ENCODE measurements at places on chromosomes 16 and 17.

- no peak for DNase-seq
Observed at GRCh38 chr17:3739422-3740124, 15.9 kb downstream of the HASPIN start.

DNA sequence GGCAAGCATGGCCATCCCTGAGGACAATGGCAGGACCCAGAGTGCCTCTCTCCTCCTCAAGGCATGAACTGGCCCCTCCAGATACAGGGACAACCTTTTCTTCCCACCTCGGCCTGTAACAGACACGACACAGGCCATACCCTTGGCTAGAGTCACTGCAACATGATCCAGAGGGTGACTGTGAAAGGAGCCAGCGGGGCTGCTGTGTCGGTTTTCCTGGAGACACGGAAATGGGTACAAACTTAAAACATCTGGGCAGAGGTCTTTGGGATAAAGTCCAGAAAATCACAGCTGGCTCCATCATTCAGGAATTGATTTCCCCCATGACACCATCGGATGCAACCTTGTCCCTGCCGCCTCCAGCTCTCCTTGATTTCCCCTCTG is 5.3 kb downstream of the CEP295NL start:
- DNase-seq = no peak

GRCh38 chr16:19926449-19927390 is 42.1 kb upstream of the GPRC5B start:
- DNase-seq = no peak

DNA sequence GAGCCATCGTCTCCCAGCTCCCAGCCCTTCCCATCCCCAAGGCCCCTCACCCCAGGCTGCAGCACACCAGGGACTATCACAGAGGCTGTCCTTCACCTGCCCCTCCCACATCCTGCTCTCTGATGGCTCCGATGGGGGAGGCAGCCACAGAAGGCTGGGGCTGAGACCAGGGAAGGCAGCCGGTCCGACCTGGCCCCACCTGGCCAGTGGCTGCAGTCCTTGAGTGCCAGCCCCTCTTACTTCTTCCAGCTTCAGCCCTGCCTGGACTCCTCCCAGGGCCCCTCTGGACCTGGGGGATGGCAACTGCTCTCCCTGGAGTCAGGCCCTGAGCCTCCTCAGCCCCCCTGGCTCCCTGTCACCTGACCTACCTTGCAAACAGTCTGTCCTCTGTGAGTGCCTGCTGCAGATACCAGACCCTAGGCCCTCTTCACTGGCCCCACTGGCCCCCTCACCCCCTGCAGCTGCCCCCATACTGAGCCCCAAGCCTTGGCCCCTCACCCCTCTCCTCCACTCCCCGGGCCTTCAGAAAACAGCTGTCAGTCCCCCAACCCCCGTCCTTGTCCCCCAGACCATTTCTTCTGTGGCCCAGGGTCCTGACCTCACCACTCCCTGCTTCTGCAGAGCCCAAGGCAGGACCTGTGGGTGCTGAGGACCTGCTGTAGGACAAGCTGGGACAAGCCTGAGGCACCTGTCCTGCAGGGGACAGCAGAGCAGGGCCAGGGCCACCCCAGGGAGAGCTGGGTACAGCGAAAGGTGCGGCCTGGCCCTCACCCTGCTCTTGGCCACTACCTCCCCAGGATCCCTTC is 12.6 kb upstream of the SRRM2 start:
- DNase-seq = no peak

- DNase-seq = no peak
Observed at GRCh38 chr17:43056051-43056450, 31.0 kb downstream of the RND2 start.

DNA sequence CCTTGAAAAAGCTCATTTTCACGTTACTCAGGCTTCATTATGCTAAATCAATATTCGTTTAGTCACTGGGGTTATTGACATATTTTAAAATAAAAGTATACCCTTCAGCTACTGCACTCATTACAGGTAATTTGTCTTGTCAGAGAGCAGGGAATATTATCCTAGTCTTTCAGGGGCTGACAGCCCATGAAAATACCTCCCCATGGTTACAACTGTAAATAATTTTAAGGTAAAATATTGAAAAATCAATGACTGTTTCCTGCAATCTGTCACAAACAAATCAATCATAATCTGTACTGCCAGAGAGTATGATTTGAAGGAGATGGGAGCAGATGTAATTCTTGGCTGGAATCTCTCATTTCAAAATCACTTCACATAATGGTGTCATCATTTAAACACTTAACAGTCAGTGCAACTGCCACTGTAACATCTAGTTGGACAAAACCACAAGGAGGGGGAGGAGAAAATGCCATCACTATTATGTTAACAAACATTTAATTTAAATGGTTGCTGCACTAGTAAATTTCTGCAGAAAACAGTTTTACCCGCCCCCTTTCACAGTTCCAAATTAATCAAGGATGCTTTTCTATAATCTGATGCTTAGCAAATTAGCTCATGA is 9.3 kb upstream of the IRX5 start:
- DNase-seq = no peak

DNA sequence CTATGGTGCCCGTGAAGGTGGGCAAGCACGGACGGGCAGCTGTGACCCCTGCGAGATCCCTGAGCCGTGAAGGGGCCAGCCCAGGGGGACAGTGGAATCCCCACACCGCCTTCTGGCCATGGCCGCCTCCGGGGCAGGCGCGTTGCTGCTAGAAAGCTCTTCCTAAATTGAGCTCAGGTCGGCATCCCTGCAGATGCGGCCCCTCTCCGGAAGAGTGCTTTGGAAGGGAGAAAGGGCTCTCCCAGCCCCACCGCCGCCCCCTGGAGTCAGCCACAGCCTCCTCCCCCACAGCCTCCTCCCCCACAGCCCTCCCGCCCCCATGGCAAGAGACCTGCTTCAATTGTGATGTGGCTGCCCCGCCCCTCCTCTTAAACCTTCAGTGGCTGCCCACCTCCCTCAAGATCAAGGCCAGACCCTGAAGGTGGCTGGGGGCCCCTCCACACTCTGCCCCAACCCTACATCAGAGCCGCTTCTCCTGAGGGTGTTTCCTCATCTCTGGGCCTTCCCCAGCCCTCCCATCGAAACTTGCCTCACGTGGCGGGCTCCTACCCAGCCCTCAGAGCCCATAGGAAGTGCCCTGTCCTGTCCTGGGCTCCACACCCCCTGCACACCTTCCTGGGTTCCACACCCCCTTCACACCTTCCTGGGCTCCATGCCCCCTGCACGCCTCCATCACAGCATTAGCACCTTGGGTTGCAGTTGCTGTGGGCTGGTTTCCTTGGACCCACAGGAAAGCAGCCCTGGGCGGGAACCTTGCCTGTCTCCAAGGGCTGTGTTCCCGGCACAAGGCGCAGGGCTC is 5.5 kb upstream of the CBFA2T3 start:
- DNase-seq = no peak

DNA sequence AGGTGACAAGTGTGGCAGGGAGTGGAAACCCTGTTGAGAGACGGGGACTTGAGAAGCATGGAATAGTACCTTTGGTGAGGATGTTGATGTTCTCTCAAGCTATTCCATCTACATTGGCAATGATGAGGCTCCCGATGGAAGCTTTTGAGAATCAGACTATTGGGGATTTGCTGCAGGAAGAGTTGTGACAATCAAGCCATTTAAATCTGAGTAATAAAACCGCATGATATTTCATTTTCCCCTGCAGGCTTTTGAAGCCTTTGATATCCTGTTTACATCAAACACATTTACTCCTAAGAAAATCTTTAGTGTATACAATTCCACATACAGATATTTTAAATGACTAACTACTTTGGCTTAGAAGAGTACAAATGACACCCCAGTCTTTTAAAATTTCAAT is 49.0 kb upstream of the CRYM start:
- DNase-seq = no peak

- DNase-seq = no peak
Observed at GRCh38 chr17:34413443-34414119, 50.5 kb upstream of the CCL1 start.

DNA sequence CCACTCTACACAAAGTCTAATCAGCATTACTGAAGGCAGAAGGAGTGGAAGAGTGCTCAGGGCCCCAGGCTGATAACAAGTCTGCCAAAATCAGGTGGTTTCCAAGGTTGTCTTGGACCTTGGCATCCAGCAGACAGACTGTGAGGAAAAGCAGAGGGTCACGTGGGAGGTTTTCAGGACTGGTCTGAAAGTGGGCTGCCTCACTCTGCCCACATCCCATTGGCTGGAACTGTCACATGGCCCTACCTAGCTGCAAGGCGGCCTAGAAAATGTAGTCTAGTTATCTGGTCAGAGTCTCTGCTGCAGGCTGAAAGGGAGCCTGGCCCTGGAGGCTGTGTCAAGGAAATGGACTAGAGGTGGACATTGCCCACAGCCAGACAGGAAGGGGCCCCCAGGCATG is 310.7 kb upstream of the ASIC2 start:
- no peak for DNase-seq

DNA sequence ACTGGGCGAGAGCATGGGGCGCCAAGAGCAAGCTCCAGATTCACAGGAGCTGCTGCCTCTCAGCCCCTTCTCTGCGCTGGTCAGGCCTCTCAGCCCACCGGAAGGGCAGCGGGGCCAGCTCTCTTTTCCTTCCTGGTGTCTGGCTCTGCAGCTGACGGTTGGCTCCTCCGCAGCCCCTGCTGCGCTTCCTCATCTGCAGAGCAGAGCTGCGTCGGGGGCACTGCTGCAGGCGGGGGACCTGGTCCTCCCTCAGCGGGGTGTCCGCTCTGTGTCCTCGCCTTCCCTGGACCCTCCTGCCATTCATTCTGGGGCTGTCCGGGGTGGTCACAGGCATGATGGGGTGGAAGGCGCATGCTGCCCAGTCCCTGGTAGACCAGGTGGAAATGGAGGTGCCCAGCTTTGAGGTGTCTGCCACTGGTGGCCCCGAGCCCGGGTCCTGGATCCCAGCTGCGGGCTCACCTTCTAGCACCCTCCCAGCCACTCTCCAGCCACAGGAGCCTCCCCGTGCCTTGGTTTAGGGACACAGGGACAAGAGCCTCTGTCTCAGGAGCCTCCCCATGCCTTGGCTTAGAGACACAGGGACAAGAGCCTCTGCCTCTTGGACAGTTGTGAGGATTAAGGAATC is 84.8 kb downstream of the IRF8 start:
- no peak for DNase-seq

GRCh38 chr17:50326831-50327364 is 19.0 kb upstream of the XYLT2 start:
- no peak for DNase-seq

DNA sequence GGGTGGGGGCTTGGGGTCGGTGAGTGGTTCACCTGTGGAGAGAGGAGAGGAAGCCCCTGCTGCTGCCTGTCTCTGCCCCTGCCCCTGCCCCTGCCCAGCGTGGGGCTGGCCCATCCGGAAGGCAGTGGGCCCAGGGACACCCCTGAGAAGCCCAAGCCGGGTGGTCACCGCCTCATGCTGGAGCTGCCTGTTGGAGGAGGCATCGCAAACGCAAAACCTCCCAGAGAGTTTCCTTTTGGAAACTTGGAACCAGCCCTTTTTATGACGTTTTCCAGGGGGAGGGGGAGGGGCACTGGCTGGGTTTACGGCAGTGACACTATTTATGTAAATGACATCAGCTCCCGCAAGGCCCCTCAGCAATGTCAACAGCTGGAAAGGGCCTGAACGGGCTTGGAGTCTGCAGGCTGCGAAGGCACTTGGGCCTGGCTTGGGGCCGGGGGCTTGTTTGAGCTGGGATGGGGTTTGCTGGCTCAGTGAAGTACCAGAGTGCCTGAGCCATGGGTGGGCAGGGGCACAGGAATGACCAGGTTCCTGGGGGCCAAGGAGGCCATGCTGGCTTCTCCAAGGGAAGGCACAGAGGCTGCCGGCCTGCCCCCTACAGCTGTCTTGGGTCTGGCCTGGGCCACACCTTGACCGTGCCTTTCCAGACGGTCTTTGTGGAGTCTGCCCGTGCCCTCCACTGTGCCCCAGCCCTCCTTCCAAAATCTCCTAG is 219.5 kb downstream of the NTN1 start:
- no peak for DNase-seq

GRCh38 chr16:85372627-85373372 is 240.3 kb upstream of the GSE1 start:
- DNase-seq = no peak

DNA sequence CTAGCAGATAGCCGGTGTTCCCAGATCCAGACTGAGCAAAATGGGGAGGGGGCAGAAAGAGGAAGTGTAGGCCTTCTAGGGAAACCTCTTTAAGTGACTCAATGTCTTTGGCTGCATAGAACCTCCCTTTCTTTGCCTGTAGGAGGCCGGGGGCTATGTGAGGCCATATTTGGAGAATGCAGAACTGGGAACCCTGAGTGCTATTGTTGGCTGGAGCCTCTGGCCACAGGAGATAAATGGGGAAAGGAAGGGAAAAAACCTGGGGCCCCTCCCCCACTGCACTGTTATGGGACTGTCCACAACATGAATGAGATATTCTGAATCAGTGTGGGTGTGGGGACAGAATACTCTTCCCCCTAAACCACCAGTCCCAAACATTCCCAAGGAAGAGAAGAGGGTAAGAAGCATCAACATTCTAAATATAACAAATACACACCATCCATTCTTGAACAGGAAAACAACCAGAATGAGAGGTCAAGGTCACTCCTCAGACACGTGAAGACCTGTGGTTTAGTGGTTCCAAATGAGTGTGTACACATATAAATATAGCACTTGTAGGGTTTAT is 2.4 kb downstream of the VPS25 start:
- DNase-seq = no peak

DNA sequence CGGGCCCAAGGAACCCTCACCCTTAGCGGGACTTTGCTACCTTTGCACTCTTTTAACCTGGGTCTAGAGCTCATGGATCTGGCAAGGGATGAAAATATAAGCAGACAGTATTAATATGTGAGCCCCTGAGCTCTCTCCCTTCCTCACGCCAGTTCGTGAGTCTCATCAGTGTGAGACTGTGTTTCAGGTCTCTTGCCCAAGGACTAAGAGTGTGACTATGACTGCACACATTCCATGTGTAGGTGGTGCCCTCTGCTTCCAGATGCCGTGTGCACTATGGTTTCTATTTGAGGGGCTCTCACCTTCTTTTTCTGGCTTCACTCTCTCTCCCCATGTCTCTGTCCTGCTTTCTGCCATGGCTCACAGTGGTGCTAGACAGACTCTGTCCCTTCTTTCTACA is 40.5 kb downstream of the DHRS7B start:
- no peak for DNase-seq

GRCh38 chr17:1109606-1110540 is 69.9 kb downstream of the ABR start:
- no peak for DNase-seq

DNA sequence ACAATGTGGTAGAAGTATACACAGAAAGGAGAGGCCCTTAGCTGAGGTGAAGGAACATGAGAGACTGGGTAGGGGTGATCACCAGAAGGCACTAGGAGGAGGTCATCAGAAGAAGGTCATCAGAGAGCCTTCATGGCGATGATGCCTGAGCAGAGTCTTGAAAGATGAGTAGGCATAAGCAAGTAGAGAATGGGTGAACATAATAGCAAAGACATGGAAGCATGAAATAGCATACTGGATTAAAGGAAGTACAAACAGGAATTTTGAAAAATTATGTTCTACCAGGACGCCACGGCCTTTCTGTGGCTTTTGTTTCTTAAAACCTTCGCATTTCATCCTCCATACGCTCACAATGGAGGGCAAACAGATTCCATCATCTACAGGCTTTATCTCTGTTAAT is 2.9 kb downstream of the IKZF3 start:
- no peak for DNase-seq
